Activated naive CD4-positive, alpha-beta T cell (primary cell): ENCODE measurements at places on chromosomes 12 and 14.

GRCh38 chr14:82447586-82447985, 913.9 kb upstream of the SEL1L start:
- DNase-seq, result no peak

- no peak for DNase-seq
Observed at GRCh38 chr12:42003031-42003430, 141.6 kb downstream of the GXYLT1 start.

DNA sequence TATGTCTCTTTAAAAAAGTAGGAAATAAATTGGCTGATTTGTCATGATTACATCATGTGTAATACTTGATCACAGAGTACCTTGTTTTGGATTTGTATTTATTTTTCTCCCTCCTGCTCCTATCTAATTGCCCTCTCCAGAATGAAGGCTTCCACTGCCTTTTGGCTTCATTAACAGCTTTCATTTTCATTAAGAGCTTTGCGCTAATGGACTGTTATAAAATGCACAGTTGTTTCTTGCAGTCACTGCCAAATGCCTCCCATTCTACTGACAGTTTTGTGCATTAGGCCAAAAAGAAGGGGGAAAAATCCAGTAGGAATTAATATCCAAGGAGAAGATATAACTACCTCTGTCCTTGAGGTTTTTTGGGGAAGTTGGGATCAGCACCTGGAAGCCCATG, 159.2 kb downstream of the NRXN3 start:
- DNase-seq, result no peak

DNA sequence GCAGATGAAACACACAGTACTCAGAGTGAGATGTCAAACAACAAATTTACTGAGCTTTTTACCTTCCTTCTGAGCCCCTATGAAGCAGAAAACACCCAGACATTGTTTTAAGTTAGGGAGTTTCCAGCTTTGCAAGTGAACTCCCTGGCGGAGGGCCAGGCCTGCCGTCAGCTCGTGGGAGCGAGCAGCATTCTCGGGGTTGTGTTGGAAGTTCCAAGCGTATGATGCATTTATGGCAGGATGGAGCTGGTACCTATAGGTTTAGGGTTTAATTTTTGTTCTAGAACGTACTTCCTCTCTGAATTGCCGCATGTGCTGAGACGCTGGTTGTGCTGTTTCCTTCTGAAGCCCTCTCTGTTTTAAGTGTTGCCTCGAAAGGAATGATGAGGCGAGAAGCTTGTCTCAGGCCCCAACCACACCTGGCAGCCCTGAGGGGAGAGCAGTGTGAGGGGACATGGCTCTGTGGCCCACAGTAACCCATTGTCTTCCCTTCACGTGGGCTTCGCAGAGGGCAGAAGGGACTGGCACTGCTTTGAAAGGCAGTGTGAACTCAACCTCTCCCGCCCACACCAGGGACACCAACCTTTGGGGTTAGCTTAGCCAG, 76.6 kb downstream of the SSPN start:
- no peak for DNase-seq

DNA sequence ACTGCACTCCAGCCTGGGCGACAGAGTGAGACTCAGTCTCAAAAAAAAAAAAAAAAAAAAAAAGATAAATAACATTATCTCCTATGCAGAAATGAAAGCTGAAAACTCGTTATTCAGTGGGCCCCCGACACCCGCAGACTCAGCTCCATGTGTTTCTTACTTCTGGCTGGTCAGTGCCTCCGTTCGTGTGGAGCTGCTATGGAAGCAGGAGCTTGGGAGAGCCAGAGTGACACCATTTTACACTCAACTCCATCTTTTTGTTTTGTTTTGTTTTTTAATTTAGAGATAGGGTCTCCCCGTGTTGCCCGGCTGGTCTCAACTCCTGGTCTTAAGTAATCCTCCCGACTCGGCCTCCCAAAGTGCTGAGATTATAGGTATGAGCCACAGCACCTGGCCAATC, 13.3 kb upstream of the PLEKHG6 start:
- no peak for DNase-seq

GRCh38 chr14:87934185-87934584, 58.8 kb downstream of the GALC start:
- DNase-seq, result no peak

GRCh38 chr12:80490329-80490728, 46.3 kb downstream of the PTPRQ start:
- DNase-seq, result no peak

DNA sequence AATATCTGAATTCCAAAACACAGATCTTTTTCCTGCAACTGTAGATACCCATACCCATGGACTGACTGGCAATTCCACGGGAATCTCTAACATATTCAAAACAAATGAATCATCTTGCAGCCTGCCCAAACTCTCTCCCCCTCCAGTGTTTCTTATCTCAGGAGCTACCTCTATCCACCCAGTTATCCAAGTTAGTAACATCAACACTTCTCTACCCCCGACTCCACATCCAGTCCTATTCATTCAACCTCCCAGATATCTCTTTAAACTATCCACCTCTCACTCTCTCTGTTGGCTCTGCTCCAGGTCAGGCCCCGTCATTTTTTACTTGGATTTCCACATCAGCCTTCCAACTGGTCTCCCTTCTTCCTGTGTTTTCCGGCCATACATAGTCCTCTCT, 6.7 kb upstream of the KCNH5 start:
- no peak for DNase-seq

DNA sequence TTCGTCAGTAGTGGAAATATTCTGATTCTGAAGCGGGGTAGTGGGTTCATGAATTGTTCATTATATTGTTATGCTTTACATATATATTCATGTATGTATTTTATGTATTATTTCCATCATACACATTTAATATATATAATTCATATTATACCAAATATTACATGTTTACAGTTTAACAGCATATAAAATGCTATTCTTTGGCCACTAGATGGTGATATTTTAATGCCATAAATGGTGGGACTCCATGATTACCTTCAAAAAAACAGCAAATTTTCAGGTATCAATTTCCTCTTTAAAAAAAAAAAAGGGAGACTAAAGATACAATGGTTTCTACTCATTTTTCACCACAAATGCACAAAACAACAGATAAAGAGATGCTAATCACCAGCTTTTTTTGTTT, 41.0 kb downstream of the BDKRB1 start:
- DNase-seq, result no peak

GRCh38 chr12:32309811-32310736, 89.3 kb upstream of the FGD4 start:
- no peak for DNase-seq
